ENCODE measurements at places on chromosomes 5 and 9.

GRCh38 chr5:141529002-141529401 is 40.1 kb downstream of the PCDHGC5 start:
- DNase-seq: no peak

DNA sequence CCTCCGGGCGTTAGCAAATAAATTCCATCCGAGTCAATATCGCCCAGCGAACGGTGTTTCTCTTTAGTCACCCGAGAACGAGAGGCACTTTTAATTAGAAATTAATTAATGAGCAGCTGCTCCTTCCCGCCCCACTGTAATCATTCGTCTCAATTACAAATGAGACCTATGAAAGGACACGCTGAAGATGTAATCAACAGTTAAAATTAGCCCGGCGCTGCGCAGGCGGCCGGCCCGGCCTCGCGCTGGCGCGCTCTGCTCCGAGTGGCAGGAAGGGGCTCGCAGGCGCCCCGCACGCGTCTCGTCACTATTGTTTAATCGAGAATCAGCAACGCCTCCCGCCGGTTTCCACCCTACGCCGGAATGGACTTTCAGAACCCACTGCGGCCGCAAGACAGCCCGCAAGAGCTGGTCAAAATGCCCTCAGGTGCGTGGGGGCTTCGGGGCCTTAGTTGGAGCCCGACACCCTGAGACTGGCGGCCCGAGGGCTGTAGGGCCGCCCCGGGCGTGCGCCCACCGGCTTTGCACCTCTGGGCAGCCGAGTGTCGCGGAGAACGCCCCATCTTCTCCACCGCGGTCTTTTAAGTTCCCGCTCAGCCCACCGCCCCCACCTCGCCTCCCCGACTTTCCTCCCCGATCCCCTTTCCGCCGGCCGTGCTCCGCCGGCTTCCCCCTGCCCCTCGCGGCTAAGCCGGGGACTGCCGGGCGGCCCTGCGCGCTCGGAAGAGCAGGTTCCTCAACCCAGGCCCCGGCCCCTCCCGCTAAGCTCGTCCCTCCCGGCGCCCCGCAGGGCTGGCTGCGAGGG is 597 bp upstream of the IRX4 start:
- DNase-seq: no peak

DNA sequence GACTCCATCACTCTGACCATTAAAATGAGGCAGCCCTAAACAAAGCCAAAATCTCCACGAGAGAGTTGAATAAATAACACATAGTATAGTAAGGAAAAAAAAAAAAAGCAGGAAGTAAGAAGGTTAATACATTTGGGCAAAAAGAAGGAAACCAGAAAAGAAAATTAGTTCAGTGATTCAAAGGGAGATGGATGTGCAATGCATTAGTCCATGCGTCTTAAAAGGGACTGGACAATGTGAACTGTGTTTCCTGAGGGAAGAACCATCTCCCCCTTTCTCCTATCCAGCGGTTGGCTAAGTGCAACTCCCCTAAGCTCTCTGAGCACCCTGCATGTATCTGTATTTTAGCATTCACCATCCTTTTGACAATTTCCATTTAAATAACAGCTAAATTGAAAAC is 1.4 kb downstream of the ANKRA2 start:
- DNase-seq: no peak

DNA sequence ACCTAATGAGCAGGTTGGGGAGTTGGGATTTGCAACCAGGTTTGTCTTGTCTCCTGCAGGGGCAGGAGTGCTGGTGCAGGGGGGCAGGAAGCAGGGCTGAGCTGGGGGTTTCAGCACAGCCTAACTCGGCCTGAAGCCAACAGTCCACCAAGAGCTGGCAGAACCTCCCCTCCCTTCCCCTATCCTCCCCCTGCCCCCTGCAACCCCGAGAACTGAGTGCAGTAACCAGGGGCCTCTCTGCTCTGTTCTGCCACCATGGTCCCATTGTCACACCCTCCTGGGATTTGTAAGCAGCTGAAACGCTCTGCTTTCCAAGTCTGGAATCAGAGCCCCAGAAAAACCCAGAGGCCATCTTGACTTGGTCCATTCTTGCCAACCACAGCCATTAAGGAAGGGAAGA is 72.9 kb downstream of the ARHGEF37 start:
- DNase-seq: no peak

DNA sequence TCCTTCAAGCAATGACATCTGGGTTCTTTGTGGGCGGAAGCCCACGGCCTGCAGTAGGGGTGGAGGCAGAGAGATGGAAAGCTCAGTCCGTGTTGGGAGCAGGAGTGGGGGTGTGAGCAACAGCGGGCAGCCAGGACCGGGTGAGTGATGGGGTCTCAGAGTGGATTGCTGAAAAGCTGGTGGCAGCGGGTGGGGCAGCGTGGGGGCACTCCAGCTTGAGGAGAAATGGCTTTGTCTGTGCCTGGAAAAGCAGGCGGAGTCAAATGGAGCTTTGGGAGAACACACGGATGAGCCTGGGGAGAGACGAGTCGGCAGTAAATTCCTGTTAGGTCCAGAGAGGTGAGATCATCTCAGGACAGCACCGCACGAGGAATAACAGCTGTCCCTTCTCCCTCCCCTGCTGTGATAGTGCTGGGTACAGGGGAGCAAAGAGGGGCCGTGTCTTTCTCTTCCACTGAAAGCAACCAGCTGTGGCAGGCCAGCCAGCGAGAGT is 42.1 kb downstream of the CACNA1B start:
- no peak for DNase-seq

GRCh38 chr5:90161414-90161813 is 248.1 kb downstream of the CETN3 start:
- DNase-seq: no peak

GRCh38 chr5:90982576-90982975 is 400.5 kb downstream of the ARRDC3 start:
- no peak for DNase-seq

DNA sequence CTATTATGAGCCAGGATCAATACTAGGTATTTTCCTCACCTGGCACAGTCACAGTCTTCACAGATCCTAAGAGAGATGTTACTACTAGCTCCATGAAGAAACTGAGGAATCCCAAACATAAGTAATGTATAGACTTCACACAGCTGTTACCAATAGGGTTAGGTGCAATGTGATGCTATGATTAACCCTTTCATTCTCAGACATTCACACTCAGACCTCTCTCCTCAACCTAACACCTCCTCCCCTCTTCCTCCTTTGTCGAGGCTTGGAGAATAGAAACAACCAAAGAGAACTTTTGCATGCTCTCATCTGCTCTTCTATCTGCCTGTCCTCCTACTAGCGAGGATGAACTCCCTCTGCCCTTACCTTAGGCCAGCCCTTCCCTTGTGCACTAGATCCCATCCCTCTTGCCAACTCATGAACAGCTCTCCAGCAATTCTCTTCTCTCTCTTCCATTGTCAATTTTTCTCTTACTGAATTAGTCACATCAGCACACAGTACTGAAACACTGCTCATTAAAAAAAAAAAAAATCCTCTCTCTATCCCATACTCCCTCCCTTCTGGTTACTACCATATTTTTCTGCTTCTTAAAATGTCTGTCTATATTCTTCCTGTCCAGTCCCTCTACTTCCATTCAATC is 47.7 kb downstream of the MAPKAP1 start:
- DNase-seq: no peak

DNA sequence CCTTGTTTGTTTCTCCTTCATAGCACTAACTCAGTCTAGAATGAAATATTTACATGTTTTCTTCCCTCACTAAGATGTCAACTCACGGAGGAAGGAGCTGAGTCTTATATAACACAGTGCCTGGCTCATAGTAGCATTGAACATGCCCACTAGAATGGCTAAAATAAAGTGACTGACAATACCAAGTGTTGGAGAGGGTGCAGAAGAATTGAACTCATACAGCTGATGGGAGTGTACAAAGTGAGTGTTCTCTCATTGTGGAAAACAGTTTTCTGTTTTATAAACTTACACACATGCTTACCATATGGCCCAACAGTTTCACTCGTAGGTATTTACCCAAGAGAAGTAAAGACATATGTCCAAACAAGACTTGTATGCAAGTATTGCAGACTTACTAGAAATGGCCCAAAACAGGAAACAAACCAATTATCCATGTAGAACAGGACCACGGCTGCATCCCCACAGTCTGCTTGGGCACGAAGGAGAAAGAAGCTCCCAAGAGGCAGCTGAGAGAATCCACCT is 87.5 kb downstream of the PPARGC1B start:
- DNase-seq: no peak

- DNase-seq: no peak
These were observed 32.9 kb downstream of the TRPC7 start for GRCh38 chr5:136332223-136333015.

DNA sequence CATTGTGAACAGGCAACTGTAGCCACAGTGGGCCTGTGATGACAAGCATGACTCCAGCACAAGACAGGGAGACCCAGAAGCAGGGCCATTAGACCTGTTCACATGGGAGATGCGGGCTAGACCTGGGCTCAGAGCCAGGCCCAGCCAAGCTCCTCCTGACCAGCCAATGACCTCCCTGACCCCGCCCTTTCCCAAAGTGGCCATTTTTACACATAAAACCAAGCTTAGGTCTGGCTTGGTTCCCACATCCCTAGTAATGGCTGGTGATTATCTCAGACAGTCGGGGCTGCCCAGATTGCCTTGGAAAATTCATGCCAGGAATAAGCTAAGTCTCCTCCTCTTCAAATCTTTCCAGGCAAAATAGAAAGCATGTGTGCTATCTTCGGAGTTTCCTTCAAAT is 94.1 kb downstream of the FRMD3 start:
- DNase-seq: peak; percentile 10

GRCh38 chr9:137034039-137034708 is 2.3 kb upstream of the FUT7 start:
- no peak for DNase-seq

- no peak for DNase-seq
These were observed 57.8 kb downstream of the ZNF462 start for GRCh38 chr9:106920701-106921283.

DNA sequence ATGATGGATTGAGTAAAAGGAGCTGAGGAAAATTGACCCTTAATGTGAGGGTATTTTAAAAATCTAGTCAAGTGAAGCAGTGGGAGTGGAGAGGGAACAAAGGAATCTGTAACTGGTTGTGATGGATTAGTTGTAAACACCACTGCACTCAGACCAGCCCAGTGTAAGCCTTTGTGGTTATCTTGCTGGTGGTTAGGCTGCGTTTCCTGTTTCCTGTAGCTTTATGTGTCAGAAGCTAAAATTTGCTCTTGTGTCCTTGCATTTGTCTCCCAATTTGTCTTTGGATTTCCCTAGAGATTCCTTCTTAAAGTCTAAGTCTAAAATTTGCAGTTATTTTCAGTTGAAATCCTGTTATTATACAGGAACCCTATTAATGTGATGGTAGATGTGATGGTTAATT is 6.3 kb downstream of the IFNA21 start:
- no peak for DNase-seq

- no peak for DNase-seq
These were observed 35.1 kb upstream of the NANS start for GRCh38 chr9:98021306-98022040.

DNA sequence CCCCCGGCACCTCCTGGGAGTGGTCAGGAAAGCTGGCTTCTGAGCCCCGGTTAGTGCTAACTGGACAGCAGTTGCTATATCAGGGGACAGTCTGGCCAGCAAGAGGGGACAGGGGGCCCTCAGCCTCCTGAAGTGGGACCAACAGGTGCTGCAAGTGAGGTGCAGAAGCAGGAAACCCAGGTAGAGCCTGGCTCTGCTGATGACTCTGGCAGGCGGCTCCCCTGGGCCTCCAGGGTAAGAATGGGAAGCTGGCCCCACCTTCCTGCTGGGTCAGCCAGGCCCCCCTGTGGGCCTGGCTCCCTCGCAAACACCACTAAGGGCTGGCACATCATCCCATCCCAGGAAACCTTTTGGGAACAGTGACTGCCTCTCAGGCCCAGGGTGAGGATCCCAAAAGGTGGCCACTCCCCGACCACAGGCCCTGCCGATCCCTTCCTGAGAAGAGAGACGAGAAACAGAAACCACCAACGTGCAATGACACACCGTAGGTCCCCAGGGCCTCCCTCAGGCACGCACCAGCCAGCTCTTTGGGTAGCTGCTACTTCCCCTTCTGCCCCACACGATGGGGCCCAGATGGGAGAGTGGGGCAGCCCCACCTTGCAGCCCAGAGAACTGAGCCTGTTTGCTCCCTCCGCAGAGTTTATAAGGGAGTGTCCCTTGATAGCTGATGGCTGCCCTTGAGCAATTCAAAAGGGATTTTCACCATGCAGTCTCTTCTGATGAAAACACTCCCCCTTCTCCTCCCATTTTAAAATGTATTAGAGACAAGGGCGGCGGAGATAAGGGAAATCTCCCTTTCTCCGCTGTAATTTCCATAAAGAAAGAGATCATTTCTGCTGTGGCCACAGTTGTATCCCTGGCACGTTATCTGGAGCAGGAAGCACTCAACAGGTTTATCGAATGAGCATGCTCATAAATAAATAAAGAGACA is 76.8 kb downstream of the STK10 start:
- no peak for DNase-seq

All from AG09309 (cell line).